OCI-LY7 (cell line): ENCODE measurements at places on chromosomes 4 and X. TPM values are rescaled to one million over a fixed set of nuclear protein-coding genes. Genes with fewer than 3 reads are reported as not detected.

The NWD2 gene
- not detected in 2 replicates for total RNA-seq

The XAGE2 gene
- not detected in 2 replicates for total RNA-seq

The XPNPEP2 gene
- total RNA-seq = not detected in 2 replicates

The ARL9 gene
- total RNA-seq = 0.76 TPM in 1 of 2 replicates, not detected in the other

The PLAC8 gene
- total RNA-seq = not detected in 2 replicates

The POLN gene
- 3.5 and 4.0 TPM in 2 replicates for total RNA-seq

The YY2 gene
- 2.2 and 3.7 TPM in 2 replicates for total RNA-seq

The ADH7 gene
- not detected in 2 replicates for total RNA-seq

The GABRA4 gene
- total RNA-seq = not detected in 2 replicates

The MMRN1 gene
- 0.13 TPM in 1 of 2 replicates, not detected in the other for total RNA-seq

The GAGE2A gene
- not detected in 2 replicates for total RNA-seq

The FRMD7 gene
- not detected in 2 replicates for total RNA-seq

The ANKRD37 gene
- 6.4 and 14.1 TPM in 2 replicates for total RNA-seq

The ATRX gene
- 65.0 and 66.3 TPM in 2 replicates for total RNA-seq

The COL4A6 gene
- not detected in 2 replicates for total RNA-seq

The DMRTC1 gene
- total RNA-seq = not detected in 2 replicates

The CSAG2 gene
- not detected in 2 replicates for total RNA-seq

The SEC31A gene
- total RNA-seq = 135 and 143 TPM in 2 replicates
